ENCODE measurements at places on chromosomes 6 and 20. TPM values are rescaled to one million over a fixed set of nuclear protein-coding genes. Genes with fewer than 3 reads are reported as not detected.

The HCRTR2 gene
- not detected for total RNA-seq

The ANGPT4 gene
- total RNA-seq: 0.66 TPM

DNA sequence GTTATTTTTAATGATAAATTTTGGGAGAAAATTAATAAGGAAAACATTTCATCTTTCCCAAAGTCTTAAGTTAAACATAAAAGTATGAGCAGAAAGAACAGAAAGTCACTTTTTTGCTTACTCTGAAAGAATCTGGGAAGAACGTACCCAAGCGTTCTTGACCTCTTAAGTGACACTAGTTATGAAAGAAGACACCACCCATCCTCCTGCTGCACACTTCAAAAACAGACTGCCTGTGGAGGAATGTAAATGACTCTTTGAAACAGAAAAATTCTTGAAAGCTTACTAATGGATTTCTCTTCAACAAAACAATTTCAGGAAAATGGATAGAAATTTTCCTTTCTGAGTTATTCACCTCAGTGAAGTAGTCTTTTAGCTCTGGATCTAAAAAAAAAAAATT is 227.7 kb downstream of the MEI4 start:
- H3K36me3 ChIP-seq: no peaks in the 10 kb centered on the region
- H3K4me1 ChIP-seq: no peaks in the 10 kb centered on the region
- H3K4me3 ChIP-seq: no peak overlapping the region
- no peak for DNase-seq
- no peak overlapping the region for H3K27ac ChIP-seq

DNA sequence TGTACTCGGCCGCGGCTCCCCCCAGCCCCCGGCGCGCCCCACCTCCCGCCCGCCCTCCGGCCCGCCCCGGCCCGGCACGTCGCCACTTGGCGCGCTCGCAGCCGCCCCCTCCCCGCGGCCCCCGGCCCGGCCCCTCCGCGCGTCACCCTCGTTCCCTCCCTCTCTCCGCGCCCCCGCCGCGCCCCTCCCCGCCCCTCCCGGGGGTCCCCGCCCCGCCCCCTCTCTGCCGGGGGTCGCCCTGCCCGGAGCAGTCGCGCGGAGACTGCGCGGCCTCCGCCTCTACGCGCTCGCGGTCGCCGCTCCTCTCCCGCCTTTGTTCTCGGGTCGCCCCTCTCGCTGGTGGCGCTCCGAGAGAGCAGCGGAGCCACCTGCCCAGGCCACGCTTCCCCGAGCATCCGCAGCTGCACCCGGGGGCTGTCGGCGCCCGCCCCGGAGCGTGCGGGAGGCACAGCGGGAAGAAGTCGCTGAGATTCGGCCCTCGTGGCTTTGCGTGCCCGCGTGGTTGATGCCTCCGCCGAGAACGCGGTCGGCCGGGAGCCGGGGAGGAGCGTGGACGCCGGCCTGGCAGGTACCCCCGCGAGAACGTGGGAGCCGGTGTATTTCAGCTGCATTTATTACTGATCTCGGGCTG is at the start of gene PHF10:
Gene PHF10, minus strand, starts transcription at position 7 of the 631 bp plus-strand sequence. CDS start 569 bp downstream, outside the sequence.
- DNase-seq: peak; percentile 54
- H3K27ac ChIP-seq: peak within 1 kb of the TSS; percentile 94
- peak within 1 kb of the TSS; percentile 72 for H3K4me3 ChIP-seq
- H3K27me3 ChIP-seq: no peaks in the 10 kb centered on the region
- H3K36me3 ChIP-seq: no peaks in the 10 kb centered on the region
- H3K4me1 ChIP-seq: peaks cover 18% of the 10 kb centered on the region

DNA sequence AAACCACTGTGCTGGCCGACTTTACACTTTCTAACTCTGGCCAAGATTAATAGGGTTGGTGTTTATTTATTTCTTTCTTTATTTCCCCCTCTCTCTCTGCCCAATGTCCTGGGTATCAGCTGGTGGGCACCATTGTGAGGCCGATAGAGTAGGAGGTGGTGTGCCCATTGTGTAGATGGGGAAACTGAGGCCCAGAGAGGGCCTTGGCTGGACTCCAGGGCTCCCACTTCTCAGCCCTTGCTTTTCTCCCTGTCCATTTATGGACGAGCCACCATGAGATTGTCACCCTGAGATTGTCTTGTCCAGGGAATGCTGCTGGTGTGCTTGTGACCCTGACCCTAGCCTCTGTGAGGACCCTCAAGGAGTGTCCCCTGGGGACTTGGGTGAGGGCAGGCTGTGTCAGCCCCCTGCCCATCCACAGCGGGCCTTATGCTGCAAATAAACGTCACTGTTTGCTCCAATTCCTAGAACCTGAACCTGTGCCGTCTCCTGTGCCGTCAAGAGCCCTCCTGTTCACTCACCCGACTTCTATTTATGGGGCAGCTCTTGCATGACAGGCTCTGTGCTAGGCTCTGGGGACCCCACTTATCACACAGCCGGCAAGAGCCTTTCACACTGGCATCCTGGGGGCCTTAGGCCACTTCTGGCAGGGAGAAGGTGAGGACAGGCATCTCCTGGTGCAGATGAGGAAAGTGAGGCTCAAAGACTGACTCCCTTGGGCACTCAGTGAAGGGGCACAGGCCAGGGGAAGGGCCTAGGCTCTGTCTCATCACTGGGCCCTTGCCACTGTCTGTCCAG is 24.8 kb downstream of the SUN5 start:
- no peaks in the 10 kb centered on the region for H3K27me3 ChIP-seq
- no peak overlapping the region for H3K27ac ChIP-seq
- H3K36me3 ChIP-seq: no peaks in the 10 kb centered on the region
- no peak overlapping the region for H3K4me3 ChIP-seq
- H3K4me1 ChIP-seq: no peaks in the 10 kb centered on the region

The NRN1 gene
- 0.99 TPM for total RNA-seq

- DNase-seq: no peak
- no peaks in the 10 kb centered on the region for H3K27me3 ChIP-seq
- H3K36me3 ChIP-seq: no peaks in the 10 kb centered on the region
- H3K27ac ChIP-seq: no peak overlapping the region
- no peak overlapping the region for H3K4me3 ChIP-seq
These were observed 68.2 kb upstream of the SSTR4 start for GRCh38 chr20:22966787-22967464.

The TP53RK gene
- 6.6 TPM for total RNA-seq

The ADGB gene
- not detected for total RNA-seq

- no peaks in the 10 kb centered on the region for H3K36me3 ChIP-seq
- H3K27ac ChIP-seq: no peak overlapping the region
- H3K4me3 ChIP-seq: no peak overlapping the region
- DNase-seq: peak; percentile 56
These were observed 253.2 kb downstream of the PLCB1 start for GRCh38 chr20:8385247-8385646.

The THBS2 gene
- 8.9 TPM for total RNA-seq

The MLIP gene
- 0.33 TPM for total RNA-seq

The FOXQ1 gene
- total RNA-seq: 4.9 TPM

The MICAL1 gene
- total RNA-seq: 16.1 TPM

The PREX1 gene
- 14.5 TPM for total RNA-seq

DNA sequence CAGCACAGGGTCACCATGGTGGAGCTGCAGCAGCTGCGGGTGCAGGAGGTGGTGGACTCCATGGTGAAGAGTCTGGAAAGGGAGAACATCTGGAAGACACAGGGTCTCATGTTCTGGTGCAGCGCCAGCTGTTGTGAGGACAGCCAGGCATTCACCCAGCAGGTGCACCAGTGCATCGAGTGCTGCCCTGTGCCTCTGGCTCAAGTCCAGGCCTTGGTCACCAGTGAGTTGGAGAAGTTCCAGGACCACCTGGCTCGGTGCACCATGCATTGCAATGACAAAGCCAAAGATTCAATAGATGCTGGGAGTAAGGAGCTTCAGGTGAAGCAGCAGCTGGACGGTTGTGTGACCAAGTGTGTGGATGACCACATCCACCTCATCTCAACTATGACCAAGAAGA is 22.9 kb upstream of the RIPK1 start:
- no peak overlapping the region for H3K4me3 ChIP-seq
- H3K27me3 ChIP-seq: no peaks in the 10 kb centered on the region
- DNase-seq: no peak
- H3K27ac ChIP-seq: no peak overlapping the region
- H3K4me1 ChIP-seq: no peaks in the 10 kb centered on the region

GRCh38 chr6:79993911-79994309 is 10.5 kb upstream of the TTK start:
- no peak for DNase-seq
- H3K36me3 ChIP-seq: no peaks in the 10 kb centered on the region
- H3K27ac ChIP-seq: no peak overlapping the region
- no peaks in the 10 kb centered on the region for H3K4me1 ChIP-seq

GRCh38 chr6:34150766-34151165 is 4.9 kb upstream of the GRM4 start:
- H3K4me1 ChIP-seq: peaks cover 11% of the 10 kb centered on the region
- DNase-seq: no peak
- H3K27ac ChIP-seq: no peak overlapping the region
- no peaks in the 10 kb centered on the region for H3K27me3 ChIP-seq

DNA sequence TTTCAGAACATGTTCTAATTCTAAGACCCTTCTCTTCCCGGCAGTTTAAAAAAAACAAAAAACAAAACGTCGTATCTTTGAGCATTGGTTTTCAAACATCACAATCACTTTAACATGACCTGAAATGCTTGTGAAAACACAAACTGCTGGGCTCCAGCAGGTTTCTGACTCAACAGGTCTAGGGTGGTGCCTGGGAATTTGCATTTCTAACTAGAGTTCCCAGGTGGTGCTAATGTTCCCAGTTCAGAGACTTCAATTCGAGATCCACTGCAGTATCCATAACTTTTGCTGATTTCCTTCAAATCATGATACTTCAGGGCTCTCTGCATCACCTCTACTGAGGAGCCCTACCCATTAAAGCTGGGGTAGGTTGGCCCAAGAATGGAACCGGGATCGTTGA is 850 bp upstream of the SMPDL3A start:
- no peaks in the 10 kb centered on the region for H3K27me3 ChIP-seq
- no peak for DNase-seq

The HLA-DPB1 gene
- 52.4 TPM for total RNA-seq
